ENCODE measurements at places on chromosomes 11 and 22.

- no peak for DNase-seq
Measured at GRCh38 chr22:23695571-23696325, 4.9 kb downstream of the RGL4 start.

DNA sequence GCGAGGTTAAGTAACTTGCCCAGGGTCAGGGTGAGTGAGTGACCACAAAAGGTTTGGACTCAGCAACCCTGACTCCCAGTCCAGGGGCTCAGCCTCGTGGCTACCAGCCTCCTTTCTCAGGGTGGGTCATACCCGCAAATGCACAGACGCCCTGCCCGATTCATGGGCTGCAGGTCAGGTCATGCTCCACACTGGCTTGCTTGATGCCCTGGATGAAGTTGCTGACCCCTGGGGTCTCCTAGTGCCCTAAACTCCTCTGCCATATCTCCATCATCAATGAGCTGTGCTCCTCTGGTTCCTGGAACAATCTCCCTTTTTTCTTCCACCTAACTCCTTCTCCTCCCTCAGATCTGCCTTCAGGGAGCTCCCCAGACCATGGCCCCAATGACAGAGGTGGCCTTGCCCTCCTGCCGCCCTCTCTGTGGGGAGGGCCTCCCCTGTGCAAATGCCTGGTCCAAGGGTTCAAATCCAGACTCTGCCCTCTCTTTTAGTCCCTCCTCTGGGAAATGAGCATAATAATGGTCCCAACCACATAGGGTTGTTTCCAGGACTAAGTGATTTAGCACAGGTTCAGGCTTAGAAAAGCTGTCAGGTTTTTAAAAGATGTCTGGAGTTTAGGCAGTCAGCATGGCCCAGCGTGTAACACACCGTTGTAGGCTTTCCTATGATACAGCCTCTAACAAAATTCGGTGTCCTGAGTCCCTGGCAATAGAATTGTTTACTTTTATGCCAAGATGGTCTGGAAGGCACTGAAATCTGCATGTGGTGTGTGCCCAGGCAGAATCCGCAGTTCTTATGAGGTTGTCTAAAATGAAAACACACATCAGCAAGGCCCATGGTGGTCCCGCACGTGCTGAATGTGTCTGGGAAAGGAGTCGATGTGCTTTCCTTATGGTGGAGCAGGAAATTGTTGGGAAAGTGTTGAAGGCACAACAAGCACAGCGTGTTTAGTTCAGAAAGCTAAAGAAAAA is 63.6 kb downstream of the CD82 start:
- no peak for DNase-seq

- no peak for DNase-seq
Measured at GRCh38 chr22:22705328-22706100, 61.1 kb downstream of the GGTLC2 start.

DNA sequence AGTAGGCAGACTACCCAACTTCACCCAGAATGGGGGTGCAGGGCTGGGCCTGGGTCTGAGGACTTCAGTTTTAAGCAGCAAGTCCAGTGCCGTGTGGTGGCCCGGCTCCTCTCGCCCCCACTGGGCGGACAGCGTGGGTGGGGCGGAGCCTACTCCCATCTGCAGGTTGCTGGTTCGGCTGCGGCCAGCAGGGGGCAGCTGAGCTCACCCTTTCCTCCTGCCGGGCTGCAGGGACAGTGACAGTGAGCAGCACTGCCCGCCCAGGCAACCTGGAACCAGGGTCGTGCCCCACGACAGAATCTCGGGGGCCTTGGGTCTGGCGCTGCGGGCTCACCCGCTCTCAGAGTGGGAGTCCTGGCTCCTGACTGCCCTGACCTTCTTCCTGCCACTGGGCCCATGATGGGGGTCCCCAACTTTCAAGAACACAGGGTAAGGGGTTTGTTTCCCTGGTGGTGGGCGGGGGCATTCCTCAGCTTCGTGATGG is 6.2 kb upstream of the NEAT1 start:
- peak; percentile 92 for DNase-seq

GRCh38 chr11:84819128-84819527 is 808.0 kb downstream of the DLG2 start:
- no peak for DNase-seq

DNA sequence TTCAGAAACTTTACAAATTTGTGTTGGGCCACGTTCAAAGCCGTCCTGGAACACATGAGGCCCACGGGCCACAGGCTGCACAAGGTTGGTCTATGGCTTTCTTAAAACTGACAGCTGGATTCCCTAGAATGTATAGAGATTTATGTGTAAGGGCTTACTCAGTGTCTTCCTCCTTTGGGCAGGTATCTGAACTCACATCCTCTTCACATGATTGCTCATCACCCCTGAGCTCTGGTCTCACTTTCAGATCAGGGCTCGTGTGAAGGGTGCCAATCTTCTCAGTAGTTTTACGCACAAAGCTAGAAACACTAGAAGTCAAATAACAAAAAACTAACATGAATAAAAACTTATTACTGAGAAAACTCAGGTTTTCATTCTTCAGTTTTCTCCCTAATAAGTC is 27.1 kb downstream of the HPS5 start:
- no peak for DNase-seq

DNA sequence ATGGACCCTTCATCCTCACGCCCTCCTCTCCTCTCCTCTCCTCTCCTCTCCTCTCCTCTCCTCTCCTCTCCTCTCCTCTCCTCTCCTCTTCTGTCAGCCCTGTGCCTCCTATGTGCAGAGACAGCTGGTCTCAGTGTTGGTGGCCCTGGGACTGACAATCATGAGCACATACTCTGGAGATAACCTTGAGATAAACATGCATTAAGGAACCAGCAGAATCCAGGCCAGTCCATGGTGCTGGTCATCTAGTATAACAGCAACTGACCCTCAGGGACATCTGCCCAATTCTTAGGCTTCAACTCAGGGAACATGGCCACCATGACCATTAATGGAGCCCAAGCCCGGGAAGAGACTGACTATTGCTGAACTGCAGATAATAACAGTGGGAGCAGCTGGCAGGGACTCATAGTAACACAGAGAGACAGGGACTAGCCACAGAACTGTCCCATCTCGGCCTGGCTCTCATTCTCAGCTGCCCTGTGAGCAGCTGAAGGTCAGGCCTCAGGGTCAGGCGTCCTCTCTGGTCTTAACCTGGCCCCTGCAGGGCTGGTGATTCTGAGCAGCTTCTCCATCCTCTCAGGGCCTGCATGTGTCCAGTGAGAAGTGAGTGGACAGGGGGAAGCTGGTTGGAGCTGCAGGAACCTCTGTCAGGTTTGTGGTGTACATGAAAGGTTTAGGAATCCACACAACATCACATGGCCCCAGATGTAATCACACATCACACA is 45.4 kb downstream of the GGTLC2 start:
- no peak for DNase-seq

DNA sequence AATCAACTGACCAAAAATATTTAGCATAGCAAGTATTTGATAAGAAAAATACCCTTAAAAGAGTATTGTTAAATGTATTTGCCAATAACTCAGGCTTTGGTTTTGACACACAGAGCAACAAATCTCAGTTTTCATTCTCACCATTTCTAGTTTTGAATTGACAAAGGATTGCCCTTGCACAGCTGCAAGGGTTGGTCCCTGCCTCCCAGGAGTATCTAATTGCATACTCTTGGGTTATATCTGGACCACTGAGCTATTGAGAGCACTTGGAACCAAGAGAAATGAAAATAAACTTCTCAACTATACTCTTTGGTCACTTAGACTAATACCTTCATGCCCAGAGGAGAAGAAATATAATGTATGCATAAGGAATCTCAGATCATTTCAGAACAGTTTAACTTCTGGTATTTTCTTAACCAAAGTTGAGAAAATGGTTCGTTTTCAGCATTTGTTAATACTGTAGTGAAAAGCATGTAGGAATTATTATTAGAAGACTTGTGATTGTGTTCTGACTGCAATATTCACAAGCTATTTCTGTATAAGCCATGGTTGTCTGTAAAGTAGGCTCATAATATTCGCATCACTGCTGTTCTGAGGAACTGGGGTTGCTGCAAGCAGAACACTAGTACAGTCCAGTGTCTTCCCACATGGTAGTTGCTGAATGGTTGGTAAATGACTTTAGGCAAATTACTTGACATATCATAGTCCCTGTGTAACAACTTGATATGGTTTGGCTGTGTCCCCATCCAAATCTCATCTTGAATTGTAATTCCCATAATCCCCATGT is 7.9 kb downstream of the C2CD3 start:
- no peak for DNase-seq

GRCh38 chr11:61958590-61958989 is 8.4 kb downstream of the BEST1 start:
- DNase-seq = no peak

DNA sequence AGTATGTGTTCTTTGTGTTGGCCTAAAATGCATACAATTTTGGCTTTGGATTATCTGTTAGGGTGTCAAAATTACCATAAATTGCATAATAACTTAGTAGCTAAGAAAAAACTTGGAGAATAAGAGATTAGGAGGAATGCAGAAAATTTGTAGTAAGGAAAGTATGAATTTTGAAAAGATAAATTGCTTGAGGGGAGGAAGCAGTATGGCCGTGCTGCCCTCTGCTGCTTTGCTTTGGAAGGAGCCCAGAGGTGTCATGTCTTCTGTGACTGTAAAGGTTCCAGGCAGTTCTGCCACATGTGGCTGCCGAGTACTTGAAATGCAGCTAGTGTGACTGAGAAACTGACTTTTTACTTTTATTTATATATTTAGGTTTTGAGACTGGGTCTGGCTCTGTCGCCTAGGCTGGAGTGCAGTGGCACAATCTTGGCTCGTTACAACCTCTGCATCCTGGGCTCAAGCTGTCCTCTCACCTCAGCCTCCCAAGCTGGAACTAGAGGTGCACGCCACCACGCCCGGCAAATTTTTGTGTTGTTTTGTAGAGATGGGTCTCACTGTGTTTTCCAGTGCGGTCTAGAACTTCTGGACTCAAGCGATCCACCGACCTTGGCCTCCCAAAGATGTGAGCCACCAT is 1.8 kb downstream of the ADSL start:
- peak; percentile 50 for DNase-seq

DNA sequence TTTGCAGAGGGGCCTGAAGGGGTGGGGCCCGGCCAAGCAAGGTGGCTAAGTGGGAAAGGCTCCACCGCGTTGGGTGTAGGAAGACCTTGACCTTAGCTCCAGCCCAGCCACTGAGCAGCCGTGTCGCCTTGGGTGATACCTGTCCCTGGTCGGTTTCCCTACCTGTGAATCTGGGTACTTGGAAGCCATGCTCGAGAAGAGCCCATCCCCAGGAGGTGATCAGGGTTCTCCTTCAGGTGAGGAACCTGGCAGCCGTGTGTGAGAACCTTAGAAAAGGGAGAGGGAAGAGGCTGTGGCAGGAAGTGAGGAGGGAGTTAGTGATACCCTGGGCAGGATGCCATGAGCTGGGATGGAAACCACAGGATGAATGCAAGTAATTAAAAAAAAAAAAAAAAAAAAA is 21.6 kb downstream of the PPARA start:
- DNase-seq = no peak

- DNase-seq = no peak
Measured at GRCh38 chr11:115224551-115224950, 279.7 kb downstream of the CADM1 start.

DNA sequence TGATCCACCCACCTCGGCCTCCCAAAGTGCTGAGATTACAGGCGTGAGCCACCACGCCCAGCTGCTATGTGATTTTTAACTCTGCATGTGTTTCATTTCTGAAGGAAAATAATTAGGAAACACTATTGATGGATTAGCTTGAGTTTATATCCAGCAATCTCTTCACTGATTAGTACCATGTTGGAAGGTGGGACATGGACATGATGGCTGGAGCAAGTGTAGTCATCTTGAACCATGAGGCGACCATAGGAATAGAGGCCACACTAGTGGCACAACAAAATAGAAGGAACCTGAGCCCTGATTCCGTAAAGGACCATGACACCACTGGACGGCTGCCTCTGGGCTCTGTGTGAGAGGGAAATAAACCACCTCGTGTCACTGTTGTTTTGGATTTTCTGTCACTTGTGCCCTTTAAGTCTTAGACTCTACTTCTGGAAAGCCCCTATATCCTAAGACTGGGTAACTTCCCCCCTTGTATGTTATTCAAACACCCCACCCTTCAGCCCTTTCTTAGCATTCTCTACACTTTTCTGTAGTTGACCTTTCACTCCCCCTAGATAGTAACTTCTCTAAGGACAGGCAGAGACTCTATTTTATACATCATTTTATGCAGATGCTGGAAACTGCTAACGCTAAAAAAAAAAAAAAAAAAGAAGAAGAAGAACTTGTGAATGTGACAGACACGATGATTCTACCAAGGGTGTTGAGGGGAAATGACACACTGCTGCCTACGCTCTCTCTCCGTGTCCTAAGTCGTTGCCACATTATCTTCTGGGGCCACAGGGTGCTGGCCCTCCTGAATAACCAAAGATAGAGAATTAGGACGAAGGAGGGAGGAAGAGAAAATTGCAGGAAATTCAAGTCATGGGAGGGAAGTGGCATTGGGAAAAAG is 2.7 kb upstream of the VPS37C start:
- DNase-seq = no peak

- DNase-seq = no peak
Measured at GRCh38 chr11:126696982-126697381, 303.6 kb downstream of the KIRREL3 start.

DNA sequence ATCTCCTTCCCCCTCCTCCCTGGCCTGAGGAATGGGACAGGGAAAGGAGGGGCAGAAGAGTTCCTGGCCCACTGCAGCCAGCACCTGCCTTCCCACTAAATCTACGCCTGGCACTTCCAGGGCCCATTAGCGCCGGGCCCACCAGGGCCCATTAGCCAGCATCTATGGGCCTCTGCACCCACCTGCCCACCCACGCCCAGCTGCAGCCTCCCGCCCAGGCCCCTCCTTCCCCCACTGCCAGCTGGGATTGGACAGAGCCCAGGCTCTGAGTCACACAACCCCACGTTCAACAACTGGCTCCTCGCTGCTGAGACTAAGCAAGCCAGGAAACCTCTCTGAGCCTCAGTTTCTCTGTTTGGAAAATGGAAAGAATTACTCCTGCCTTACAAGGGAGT is 48.7 kb downstream of the CYTH4 start:
- DNase-seq = no peak

DNA sequence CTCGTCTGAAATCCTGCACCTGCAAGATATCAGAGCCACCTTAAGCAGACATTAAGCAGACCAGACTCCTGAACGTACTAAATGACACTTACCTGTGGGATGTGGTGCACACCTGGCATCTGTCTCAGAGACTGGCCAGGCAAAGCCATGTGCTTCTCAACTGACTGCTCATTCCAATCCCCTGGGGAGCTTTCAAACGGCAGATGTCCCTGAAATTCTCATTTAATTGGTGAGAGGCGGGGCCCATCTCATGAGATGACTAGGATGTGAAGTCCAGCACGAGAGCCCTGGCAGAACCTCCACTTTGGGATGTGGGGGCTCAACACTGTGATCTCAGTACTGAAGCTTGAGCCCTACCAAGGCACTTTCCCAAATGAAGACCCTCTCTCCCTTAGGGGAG is 84.9 kb upstream of the HMGXB4 start:
- DNase-seq = no peak

GRCh38 chr11:30565027-30565426 is 21.1 kb downstream of the MPPED2 start:
- DNase-seq = no peak

GRCh38 chr11:121576531-121576930 is 123.8 kb upstream of the SORL1-AS1 start:
- DNase-seq = no peak

All from CD8-positive, alpha-beta T cell (primary cell).